ENCODE measurements at places on chromosomes 16 and 17. TPM values are rescaled to one million over a fixed set of nuclear protein-coding genes. Genes with fewer than 3 reads are reported as not detected.

- no peak for DNase-seq
These were observed 79.0 kb downstream of the PITPNC1 start for GRCh38 chr17:67456103-67456502.

- peak; percentile 98 for DNase-seq
These were observed 4.5 kb downstream of the ABCC3 start for GRCh38 chr17:50638966-50639713.

DNA sequence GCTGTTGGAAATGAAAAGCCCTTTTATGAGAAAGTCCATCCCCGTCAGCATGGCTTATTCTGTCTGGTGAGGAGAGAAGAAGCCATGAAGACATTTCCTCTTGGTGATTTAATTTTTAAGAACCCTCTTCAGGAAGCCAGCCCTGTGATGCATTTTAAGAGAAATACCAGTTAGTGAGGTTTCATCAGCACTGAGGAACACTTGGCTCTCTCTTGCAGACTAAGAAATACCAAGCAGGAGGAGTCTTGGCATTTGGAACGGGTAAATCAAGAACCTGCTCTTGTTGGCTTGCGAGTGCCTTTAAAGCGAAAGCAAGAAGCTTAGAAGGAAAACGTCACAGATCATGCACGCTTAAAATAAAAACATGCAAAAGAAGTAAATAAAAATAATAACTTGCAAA lies 17.5 kb downstream of the RAB11FIP3 start:
- no peak for DNase-seq

DNA sequence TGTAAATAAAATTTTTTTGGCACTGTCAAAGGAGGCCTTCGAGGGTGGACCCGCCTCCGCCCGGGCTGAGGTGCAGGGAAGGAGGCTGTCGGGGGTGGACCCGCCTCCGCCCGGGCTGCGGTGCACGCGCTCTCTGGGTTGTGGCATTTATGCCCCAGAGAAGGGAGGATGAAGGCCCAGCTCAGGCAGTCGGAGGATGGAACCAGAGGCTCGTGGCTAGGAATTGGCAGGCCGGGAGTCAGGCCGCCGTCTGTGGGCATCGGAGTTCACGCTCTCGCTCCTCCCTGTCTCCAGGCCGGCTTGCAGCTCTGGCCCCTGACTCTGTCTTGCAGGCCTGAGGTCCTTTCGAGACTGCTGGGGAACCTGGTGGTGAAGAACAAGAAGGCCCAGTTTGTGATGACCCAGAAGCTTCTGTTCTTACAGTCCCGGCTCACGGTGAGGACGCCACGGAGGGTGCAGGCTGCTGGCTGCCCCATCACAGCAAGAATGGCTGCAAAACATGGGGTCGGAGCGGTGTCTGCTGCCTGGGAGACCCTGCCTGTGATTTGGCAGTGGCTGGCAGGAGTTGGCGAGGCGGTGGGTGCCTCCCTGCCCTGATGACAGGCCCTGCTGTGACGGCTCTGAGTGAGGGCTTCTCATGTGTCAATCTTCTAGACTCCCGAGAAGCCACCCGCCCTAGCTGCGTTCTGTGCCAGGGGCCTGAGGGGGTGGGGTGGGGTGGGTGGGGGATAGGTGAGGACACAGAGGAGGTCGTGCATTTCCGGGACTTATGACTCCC lies 5.9 kb downstream of the TELO2 start:
- no peak for DNase-seq

DNA sequence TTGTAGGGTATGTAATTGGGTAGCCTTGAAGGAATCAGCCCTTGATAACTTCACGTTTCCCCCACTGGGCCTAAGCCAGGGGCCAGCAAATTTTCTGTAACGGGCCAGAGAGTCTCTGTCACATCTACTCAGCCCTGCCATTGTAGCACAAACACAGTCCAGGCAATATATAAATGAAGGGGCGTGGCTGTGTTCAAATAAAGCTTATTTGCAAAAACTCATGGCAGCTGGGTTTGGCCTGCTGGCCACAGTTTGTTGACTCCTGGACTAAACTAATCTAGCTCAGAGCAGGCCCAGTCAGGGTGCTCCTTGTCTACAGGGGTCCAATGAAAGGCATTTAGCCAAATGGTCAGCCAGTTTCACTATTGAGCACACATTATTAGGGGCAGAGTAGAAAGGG lies 141.6 kb downstream of the CCDC182 start:
- DNase-seq, result no peak

DNA sequence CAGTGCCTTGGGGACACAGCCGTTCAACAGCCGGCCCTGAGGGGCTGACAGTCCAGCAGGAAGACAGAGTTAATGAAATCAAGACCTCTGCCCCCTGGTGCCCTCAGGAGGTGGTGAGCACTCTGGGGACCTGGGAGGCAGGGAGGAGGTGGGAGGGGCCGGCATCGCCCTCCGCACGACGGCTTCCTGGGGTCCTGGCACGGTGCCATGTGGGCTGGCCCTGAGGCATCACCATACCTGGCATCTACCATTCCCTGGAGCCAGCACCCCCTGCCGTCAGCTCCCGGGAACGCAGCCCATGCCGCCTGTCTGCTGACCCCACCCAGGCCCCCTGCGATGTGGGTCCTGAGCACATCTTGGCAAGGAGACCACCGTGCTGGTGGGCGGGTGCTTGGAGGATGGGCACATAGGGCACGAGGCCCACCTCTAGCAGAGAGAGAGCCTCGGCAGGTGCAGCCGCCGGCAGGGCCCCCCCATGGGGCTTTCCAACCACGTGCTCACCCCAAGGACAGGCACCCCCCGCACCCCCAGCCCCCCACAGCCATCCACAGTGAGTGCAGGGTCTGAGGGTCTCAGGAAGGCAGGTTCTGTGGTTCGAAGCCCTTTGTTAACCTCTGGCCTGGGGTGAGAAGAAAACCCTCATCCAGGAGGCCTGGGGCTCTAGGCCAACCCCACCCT lies 52.5 kb downstream of the ZFPM1 start:
- DNase-seq, result peak; percentile 93

GRCh38 chr16:68884401-68884800 lies 41.1 kb downstream of the TANGO6 start:
- DNase-seq, result no peak

DNA sequence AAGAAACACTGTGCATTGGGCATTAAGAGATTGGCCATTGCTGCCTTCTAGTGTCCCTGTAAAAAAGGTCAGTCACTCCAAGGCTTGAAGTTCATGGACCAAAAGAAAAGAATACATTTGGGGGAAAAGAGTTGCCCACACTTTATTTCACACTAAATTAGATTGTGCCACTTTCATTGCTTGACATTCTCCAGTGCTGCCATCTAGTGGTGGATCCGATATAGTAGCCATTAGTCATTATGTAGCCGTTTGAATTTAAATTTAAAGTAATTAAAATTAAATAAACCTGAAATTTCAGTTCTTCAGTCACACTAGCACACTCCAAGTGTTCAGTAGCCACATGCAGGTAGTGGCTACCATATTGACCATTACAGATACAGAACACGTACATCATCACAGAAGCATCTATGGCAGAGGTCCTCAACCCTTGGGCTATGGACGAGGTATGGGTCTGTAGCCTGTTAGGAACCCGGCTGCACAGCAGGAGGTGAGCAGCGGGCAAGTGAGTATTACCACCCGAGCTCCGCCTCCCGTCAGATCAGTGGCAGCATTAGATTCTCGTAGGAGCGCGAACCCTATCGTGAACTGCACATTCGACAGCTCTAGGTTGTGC lies 21.9 kb upstream of the CDH5 start:
- peak; percentile 65 for DNase-seq

- DNase-seq, result no peak
These were observed 9.9 kb downstream of the ADCY7 start for GRCh38 chr16:50276326-50276640.

DNA sequence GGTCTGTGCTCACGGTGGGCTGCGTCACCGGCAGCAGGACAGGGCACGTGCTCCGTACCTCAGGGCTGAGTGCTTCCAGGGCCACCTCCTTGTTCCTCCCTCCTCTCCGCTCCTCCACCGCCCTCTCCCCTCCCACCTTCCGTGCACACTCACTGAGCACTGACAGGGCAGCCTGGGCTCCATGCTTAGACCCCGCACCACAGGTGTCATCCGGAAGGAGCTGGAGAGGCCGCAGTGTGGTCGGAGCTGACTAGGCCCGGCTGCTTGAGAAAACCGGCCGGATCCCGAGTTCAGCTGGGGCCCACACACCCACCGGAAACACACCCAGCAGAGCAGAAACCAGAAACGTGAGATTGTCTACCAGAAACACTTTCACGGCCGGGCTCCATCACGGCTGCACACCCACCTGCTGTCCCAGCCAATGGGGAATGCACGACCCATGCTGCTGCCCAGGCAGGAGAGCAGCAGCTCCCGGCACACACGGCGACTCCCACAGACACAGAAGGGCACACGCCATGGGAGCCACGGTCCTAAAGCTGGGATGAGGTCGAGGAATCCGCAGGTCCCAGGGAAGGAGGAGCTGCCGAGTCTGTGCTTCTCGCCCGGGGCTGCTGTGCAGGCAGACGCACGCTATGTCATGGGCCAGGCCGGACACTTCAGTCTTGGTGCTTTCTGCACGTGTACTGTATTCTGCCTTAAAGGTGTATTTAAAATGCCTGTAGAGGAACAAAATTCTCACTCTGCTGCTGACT lies 55.0 kb upstream of the ZNF469 start:
- DNase-seq, result no peak

- peak; percentile 75 for DNase-seq
These were observed 10.2 kb downstream of the LASP1 start for GRCh38 chr17:38879878-38880665.

DNA sequence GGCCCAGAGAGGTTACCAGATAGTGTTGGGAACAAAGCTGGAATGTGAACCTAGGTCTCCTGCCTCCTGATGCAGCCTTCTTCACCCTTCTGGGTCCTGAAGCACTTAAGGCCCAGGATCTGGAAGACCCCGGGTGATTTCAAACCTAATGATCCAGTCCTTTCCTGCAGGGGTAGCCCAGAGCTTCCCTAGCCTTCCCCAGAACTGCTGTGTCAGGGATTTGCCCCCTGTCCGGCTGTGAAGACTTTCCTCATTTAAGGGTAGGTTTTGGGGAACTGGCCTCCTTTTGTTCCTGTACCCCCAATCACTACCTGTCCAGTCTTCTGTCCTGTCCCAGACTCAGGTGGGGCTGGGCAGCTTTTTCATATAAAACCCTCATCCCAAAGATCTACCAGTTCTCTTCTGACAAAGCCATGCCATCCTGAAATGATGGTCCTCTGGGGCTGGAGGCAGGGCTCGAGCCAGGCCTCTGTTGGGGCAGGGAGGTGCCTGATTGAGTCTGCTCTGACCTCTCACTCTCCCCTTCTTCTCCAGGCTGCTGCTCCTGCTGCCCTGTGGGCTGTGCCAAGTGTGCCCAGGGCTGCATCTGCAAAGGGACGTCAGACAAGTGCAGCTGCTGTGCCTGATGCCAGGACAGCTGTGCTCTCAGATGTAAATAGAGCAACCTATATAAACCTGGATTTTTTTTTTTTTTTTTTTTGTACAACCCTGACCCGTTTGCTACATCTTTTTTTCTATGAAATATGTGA lies 1.3 kb downstream of the MT1X start:
- no peak for DNase-seq

Gene OR1F1
- total RNA-seq, result not detected

Gene RNF222
- not detected for total RNA-seq

Gene KRT23
- 4.1 TPM for total RNA-seq

Gene MYH13
- total RNA-seq, result not detected

Gene BMERB1
- total RNA-seq, result 1.1 TPM

Measured in HT-29 (cell line).